ENCODE measurements at places on chromosomes 4 and X. TPM values are rescaled to one million over a fixed set of nuclear protein-coding genes. Genes with fewer than 3 reads are reported as not detected.

GRCh38 chr4:110270492-110271197, 72.2 kb upstream of the ELOVL6 start:
- H3K4me3 ChIP-seq, result no peak overlapping the region
- H3K27ac ChIP-seq, result no peak overlapping the region
- no peaks in the 10 kb centered on the region for H3K27me3 ChIP-seq
- no peaks in the 10 kb centered on the region for H3K4me1 ChIP-seq
- H3K36me3 ChIP-seq, result no peaks in the 10 kb centered on the region

DNA sequence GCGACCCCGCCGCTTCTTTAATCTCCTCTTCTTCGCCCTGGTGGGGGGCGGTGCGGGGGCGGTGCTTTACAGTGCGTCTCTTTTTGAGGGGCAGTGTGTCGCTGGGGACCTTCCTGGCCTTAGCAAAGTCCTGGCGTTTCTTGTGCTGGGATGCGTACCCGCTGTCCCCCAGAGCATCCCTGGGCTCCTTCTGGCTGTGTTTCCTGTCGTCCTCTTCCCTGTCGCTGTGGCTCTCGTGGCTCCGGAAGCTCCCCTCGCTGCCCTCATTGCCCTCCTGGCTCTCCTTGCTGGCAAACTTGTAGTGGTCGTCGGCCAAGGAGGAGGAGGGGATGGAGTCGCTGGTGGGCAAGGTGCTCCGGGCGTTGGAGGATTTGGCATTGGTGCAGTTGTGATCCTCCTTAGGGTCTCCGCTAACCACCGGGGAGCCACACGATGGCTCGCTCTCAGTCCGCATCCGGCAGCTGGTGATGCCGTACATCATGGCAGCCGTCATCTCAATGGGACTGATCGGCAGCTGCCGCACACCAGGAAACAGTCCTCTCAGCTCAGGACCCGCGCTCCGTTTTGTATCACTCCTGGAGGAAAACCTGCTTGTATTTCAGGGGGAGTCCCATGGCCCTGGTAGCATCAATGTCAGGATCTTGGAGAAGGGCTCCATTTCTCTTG, 30.4 kb upstream of the TMSB15A start:
- no peak for DNase-seq
- H3K4me3 ChIP-seq, result no peak overlapping the region
- H3K27me3 ChIP-seq, result peaks cover 6% of the 10 kb centered on the region

DNA sequence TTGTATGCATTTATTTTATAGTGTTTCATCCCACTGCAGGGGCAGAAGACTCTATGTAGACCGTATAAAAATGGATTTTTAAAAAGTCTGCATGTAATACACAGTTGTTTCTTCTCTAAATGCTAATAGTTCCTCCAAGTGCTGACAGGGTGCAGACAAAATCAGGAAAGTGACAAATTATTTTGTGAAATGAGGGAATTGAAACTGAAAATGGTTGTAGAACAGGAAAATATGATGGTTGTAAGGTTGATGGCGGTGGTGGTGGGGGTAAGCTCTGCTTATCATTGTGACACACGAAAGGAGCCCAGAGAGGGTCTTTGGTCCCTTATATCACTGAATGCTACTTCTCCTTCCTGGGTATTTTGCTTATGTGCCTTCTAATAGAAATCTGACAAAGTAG, 4.3 kb downstream of the IL15 start:
- H3K27me3 ChIP-seq, result no peaks in the 10 kb centered on the region
- H3K4me1 ChIP-seq, result no peaks in the 10 kb centered on the region

- no peak overlapping the region for H3K4me3 ChIP-seq
- H3K27ac ChIP-seq, result no peak overlapping the region
- no peak for DNase-seq
- no peaks in the 10 kb centered on the region for H3K36me3 ChIP-seq
Measured at GRCh38 chrX:154116426-154117211, 19.1 kb upstream of the MECP2 start.

- no peak overlapping the region for H3K4me3 ChIP-seq
- H3K27ac ChIP-seq, result no peak overlapping the region
- H3K27me3 ChIP-seq, result no peaks in the 10 kb centered on the region
- H3K4me1 ChIP-seq, result no peaks in the 10 kb centered on the region
- no peaks in the 10 kb centered on the region for H3K36me3 ChIP-seq
- DNase-seq, result no peak
Measured at GRCh38 chr4:125115476-125115875, 199.3 kb upstream of the FAT4 start.

GRCh38 chrX:129823115-129823514, 20.6 kb downstream of the ZDHHC9 start:
- H3K27ac ChIP-seq, result no peak overlapping the region
- DNase-seq, result peak; percentile 32
- no peak overlapping the region for H3K4me3 ChIP-seq
- no peaks in the 10 kb centered on the region for H3K27me3 ChIP-seq

GRCh38 chr4:4606321-4606720, 64.5 kb upstream of the STX18 start:
- H3K27me3 ChIP-seq, result no peaks in the 10 kb centered on the region
- H3K27ac ChIP-seq, result no peak overlapping the region
- no peaks in the 10 kb centered on the region for H3K36me3 ChIP-seq

DNA sequence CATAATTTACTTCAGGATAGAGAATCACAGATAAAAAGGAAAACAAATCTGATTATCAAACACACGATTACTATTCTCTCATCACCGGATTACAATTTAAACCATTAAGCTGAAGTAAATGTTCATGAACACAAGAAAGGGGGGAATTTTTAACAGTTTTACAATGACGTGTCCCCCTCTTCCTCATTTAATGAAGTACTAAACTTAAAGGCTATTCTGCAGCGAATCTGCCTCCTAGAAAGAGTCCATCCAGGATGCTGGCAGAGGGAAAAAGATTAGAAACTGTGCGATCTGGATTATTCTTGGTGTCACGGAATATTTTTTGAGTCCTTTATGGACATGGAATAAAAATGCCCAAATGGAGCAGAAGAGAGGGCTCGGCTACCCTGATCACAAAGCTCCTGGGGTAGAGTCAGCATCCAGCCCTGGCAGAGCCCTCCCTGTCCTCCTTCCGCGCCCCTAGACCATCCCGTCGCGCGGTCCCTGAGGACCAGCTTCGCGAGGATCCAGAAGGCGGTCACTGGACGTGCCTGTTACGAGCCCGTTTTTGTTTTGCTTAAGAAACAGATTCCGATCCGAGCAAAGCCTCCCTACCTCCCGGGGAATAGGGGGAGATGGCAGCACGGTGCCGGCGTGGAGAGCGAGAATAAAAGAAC, 1.2 kb downstream of the ELF2 start:
- H3K27ac ChIP-seq, result peak overlapping the region; percentile 98
- H3K36me3 ChIP-seq, result no peaks in the 10 kb centered on the region
- no peaks in the 10 kb centered on the region for H3K27me3 ChIP-seq

GRCh38 chr4:131113273-131113672, 2017.3 kb downstream of the C4orf33 start:
- no peak for DNase-seq
- H3K4me1 ChIP-seq, result no peaks in the 10 kb centered on the region
- no peak overlapping the region for H3K27ac ChIP-seq
- H3K36me3 ChIP-seq, result no peaks in the 10 kb centered on the region
- H3K4me3 ChIP-seq, result no peak overlapping the region
- no peaks in the 10 kb centered on the region for H3K27me3 ChIP-seq

DNA sequence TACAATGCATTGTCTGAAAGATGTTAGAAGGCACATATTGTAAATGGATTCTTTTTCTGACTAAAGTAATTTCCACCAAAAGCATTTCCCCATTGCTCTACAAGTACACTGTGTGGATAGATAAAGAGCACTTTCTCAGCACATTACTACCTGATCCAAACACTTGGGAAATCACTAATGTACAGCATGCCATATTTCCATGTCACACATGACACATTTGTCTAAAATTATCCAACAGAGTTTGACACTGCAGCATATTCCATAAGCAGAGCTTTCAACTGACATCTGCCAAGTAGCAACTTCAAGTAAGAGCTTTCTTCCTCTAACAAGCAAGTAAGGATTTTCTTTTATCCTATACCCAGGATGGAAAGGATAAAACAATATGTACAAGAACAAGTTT, 49.5 kb downstream of the REELD1 start:
- DNase-seq, result no peak
- H3K36me3 ChIP-seq, result no peaks in the 10 kb centered on the region
- H3K27ac ChIP-seq, result no peak overlapping the region
- no peaks in the 10 kb centered on the region for H3K4me1 ChIP-seq

DNA sequence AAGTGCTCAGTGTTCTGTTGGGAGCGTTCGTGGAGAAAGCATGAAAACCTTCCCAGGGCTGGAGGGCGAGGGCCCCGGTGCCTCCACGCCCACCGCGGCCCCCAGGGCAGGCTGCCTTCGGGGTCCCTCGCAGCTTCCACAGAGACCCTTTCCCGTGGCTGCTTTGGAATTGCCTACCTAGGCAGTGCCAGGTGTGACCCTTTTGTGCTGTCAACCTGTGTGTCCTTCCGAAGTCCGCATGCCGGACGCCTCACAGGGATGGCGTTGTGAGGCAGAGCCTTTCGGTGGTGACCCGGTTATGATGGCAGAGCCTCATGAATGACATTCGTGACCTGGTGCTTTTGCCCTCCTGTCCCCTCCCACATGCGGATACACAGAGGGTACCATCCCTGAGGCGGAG, 17.4 kb downstream of the TMEM175 start:
- H3K36me3 ChIP-seq, result no peaks in the 10 kb centered on the region
- H3K4me1 ChIP-seq, result no peaks in the 10 kb centered on the region
- H3K27ac ChIP-seq, result no peak overlapping the region
- H3K27me3 ChIP-seq, result no peaks in the 10 kb centered on the region
- DNase-seq, result no peak
- no peak overlapping the region for H3K4me3 ChIP-seq

DNA sequence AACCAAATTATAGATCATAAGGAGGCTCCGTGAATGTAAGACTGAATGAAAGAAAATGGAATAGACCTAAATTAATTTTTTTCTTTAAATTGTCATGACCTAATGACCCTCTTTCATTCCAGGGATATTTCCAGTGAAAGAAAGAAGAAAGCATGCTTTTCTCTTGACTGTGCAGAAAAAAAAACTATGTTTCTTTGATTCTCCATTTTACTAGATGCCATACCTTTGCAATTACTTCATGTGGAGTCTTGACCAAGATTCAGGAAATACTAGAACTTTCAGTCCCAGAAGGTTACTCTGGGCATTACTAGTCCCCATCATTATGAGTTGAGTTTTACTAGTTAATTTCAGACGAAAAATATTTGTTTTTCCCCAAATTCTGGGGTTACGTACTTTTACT, 6.4 kb upstream of the COMMD8 start:
- H3K27me3 ChIP-seq, result no peaks in the 10 kb centered on the region
- H3K4me3 ChIP-seq, result no peak overlapping the region
- no peaks in the 10 kb centered on the region for H3K36me3 ChIP-seq
- H3K4me1 ChIP-seq, result no peaks in the 10 kb centered on the region

- no peak overlapping the region for H3K4me3 ChIP-seq
- no peaks in the 10 kb centered on the region for H3K4me1 ChIP-seq
- no peak for DNase-seq
- H3K36me3 ChIP-seq, result no peaks in the 10 kb centered on the region
- no peaks in the 10 kb centered on the region for H3K27me3 ChIP-seq
Measured at GRCh38 chr4:172141025-172141424, 327.8 kb downstream of the GALNTL6 start.

DNA sequence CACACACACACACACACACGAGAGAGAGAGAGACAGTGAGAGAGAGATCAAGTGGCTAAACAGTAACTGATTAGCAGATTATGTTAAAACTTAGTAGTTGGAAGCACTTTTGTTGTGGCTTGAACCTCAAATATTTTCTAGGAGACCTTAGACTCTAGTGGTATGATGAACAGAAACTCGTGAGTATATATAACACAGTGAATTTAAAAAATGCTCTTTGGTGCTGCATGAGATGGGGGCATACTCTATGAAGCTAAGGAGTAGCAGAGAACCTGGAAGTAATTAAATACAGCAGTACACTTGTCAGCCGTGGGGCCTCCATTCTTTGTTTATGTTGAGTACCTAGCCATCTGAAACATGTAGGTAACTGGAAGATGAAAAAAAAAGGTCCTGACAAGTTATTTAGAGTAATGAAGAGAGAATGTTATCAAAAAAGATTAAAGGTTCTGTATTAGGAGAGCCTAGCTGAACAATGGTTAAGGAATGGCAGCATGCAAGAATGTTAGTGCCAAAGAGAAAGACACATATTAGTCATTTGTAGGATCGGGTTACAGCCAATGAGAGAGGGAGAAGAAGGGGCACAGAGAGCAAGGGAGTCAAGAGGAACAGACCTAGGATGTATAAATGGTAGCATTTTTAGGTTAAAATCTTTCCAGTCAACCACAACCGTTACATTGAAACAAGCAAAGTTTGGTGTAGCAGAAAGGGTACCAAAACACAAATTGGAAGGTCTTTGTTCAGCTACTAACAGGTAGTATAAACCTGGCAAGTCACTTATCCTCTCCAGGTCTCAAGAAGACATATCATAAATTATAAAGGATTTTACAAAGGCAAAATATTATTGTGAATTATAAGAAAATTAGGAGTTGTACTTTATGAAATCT, 316.7 kb upstream of the DIPK2B start:
- no peaks in the 10 kb centered on the region for H3K27me3 ChIP-seq
- H3K4me3 ChIP-seq, result no peak overlapping the region
- no peaks in the 10 kb centered on the region for H3K36me3 ChIP-seq
- H3K27ac ChIP-seq, result peak overlapping the region; percentile 61
- no peak for DNase-seq
- no peaks in the 10 kb centered on the region for H3K4me1 ChIP-seq

DNA sequence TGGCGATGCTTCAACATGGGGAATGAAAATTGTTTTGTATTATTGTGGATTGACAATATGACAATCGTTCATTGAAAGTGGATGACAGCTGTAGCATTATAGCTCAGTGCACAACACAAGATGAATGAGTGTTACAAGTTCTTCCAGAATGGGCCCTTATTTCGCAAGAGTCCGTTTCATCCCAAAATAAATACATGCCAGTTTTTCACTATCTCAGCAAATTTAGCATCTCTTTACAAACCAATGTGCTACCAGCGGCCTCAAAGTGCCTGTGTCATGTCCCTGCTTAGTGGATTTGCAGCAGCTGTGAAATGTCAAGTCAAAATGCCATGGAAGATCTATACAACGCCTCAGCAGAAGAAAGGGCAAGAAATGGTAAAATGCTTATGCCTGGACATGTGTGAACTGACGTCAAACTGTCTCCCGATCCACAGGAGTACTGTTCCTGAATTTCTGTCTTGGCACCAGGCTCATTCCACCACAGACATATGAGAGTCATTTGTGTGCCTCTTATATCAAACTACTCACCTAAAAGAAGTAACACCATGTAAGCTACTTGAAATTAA, 109.6 kb downstream of the MAML3 start:
- no peak for DNase-seq
- H3K27ac ChIP-seq, result no peak overlapping the region
- H3K27me3 ChIP-seq, result no peaks in the 10 kb centered on the region
- H3K4me1 ChIP-seq, result no peaks in the 10 kb centered on the region

DNA sequence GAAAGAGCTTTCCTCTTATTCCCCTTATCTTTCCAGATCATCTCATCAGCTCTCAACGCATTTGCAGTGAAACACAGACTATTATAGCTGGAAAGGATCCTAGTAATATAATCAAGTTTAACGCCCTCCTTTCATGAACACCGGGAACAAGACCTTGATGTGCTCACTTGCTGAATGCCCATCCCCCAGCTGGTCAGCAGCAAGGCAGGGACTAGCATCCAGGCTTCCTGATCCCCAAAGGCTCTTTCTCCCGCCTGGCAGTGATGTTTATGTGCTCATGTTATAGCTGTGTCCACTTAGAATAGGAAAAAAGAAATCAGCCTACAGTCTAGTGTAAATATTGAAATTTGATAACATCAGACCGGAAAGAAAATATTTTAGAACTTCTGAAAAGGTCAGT, 24.6 kb downstream of the GPC4 start:
- no peaks in the 10 kb centered on the region for H3K27me3 ChIP-seq
- H3K4me1 ChIP-seq, result no peaks in the 10 kb centered on the region
- no peak overlapping the region for H3K27ac ChIP-seq
- DNase-seq, result no peak

PAGE5 gene
- not detected for total RNA-seq

FAM53A gene
- 1.3 TPM for total RNA-seq

RNF212 gene
- total RNA-seq, result 2.3 TPM

RPS6KA6 gene
- 13.1 TPM for total RNA-seq

SLC38A5 gene
- total RNA-seq, result 5.0 TPM

CPXCR1 gene
- total RNA-seq, result not detected
